CD8-positive, alpha-beta memory T cell (primary cell): ENCODE measurements at places on chromosomes 2 and 18. TPM values are rescaled to one million over a fixed set of nuclear protein-coding genes. Genes with fewer than 3 reads are reported as not detected.

Gene ABCG5
- not detected for total RNA-seq

GRCh38 chr2:191051825-191052778 is 38.1 kb upstream of the STAT1 start:
- peak; percentile 53 for DNase-seq

GRCh38 chr2:43139501-43139900 is 86.9 kb downstream of the ZFP36L2 start:
- no peak for DNase-seq

Gene APOB
- not detected for total RNA-seq

GRCh38 chr2:136022396-136023146 is 37.1 kb upstream of the DARS1 start:
- DNase-seq: no peak

DNA sequence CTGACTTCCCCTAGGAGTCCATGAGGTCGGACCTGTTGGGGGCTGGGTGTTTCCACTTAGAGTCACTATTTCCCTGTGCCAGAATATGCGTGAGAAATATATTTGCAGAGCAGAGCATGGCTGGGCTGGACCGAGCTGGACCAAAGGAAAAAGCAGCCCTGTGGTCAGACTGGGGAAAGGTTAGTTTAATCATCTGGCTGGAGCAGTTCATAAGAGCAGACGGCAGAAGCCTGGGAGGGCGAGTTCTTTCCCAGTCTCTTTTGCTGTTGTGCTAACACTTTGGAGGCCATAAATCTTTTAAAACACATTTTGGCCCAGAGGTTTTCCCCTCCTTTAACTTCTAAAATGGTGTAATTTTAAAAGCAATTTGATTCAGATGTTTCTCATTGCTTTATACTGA is 66.5 kb downstream of the GLI2 start:
- DNase-seq: no peak

Gene ZNF513
- total RNA-seq: 9.2 TPM

Gene CWC22
- total RNA-seq: 32.7 TPM

GRCh38 chr18:8658858-8659485 is 46.4 kb upstream of the MTCL1 start:
- DNase-seq: no peak

DNA sequence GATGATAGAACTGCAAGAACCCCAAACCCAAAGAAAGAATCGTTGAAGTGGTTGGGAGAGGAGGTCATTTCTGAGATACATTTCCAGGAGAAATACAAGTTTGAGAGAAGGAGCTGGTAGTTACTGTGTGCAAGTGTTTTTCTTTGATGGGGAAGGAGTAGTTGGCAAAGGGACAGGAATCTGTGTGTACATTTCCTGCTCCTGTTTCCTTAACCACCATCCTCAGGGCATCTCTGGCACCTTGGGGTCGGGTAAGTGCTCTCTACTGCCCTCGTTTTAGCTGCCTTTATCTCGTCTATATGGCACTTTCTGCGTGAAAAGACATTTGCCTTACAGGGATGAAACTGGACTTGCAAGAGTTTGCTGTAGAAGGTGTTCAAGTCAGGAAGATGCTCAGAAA is 27.3 kb downstream of the CDC42EP3 start:
- DNase-seq: no peak

Gene AQP4
- total RNA-seq: not detected

DNA sequence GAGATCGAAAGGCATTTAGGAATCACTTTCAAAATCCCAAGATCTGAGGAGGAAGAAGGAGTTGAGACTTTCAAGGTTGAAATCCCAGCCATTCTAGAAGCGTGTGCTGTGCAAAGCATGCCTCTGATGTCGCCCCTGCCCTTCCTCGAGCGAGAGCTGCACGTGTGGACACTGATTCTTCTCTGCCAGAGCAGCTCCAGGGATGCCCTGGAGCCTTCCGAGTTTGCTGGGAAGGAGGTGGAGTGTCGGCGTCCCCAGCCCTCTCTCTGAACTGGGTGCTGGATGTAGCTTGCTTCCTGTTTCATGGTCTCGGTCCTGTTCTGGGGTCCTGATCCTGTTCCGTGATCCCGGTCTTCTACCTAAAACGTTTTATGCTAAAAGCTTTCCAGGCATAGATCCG is 76.1 kb downstream of the TWIST2 start:
- no peak for DNase-seq

Gene GPR35
- total RNA-seq: 8.4 TPM

- DNase-seq: no peak
Measured at GRCh38 chr2:85447222-85447585, 28.7 kb downstream of the SH2D6 start.

DNA sequence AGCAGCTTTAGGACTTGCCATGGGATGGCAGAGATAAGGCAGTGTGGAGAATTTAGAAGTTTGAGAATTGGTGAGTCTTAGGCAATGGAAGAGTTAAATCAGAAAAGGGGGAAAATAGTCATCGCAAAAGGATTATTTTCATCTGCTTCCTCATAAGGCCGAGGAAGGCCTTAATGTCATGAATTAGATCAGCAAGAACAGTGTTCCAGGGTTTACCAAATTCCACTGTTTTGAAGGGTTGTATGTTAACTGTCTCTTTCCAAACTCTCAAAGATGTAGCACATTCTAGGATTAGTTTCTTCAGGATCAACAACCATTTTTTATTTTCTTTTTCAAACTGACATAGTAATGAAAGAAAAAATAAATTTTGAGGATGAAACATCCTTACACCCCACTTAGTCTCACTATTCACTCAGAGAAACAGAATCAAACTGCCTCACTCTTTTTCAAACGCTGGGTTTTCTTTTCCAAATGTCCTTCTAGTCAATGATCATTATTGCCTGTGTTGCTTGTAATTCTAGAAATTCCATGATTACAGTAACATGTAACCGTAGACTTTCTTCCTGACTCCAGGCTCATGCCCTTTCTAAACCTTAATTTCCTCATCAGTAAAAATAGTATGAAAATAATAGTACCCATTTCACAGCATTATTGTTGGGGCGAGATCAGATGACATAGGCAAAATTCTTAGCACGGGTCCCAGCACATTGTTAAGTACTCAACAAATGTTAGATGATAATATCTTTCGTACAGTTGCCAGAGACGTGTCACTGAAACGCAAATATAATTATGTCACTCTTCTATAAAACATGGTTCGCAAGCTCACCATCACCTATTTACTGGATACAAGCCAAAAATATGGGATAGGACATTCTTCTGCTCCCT is 23.6 kb downstream of the ZEB2 start:
- no peak for DNase-seq

- no peak for DNase-seq
Measured at GRCh38 chr2:187574969-187575750, 20.9 kb upstream of the TFPI start.

- DNase-seq: no peak
Measured at GRCh38 chr2:191670076-191670475, 7.9 kb upstream of the NABP1 start.

Gene TEKT4
- total RNA-seq: not detected

GRCh38 chr2:223469270-223470046 is 132.7 kb downstream of the SCG2 start:
- no peak for DNase-seq

- DNase-seq: no peak
Measured at GRCh38 chr2:241788135-241788534, 11.5 kb downstream of the GAL3ST2 start.

DNA sequence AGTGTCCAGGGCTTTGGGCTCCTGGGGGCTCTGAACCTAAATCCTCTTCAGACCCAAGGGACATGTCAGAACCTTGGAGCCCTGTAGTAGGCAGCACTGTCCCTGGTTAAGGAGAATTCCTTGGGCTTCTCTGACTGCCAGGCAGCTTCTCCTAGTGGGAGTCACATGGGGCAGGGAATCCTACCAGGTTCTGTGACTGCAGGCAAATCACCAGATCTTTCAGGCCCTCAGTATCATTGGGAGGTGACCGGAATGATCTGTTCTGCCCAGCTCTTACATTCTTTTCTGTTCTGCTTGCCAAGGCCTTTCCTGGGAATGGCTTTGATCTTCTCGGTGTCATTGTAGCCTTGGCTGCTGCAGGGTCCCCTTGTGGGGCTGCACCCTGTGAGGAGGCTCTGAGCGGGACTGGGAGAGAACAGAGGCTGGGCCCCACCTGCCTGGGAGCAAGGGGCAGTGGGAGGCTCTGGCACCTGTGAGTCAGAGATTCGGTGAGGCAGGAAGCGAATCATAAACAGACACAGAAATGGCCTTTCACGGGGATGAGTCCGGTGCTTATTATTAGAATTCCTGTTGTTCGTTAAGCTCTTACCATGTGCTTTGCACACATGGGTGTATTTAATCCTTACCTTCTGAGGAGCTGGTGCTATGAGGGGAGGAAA is 14.1 kb downstream of the CEP68 start:
- DNase-seq: no peak

- peak; percentile 43 for DNase-seq
Measured at GRCh38 chr18:79520478-79521390, 125.0 kb downstream of the NFATC1 start.

- DNase-seq: no peak
Measured at GRCh38 chr18:9348766-9349165, 14.2 kb downstream of the TWSG1 start.

- DNase-seq: no peak
Measured at GRCh38 chr2:38284971-38285370, 92.1 kb downstream of the ATL2 start.
